ENCODE measurements at places on chromosomes 4 and X. TPM values are rescaled to one million over a fixed set of nuclear protein-coding genes. Genes with fewer than 3 reads are reported as not detected.

- peak; percentile 37 for DNase-seq
Measured at GRCh38 chr4:21451032-21451431, 497.5 kb downstream of the KCNIP4 start.

DNA sequence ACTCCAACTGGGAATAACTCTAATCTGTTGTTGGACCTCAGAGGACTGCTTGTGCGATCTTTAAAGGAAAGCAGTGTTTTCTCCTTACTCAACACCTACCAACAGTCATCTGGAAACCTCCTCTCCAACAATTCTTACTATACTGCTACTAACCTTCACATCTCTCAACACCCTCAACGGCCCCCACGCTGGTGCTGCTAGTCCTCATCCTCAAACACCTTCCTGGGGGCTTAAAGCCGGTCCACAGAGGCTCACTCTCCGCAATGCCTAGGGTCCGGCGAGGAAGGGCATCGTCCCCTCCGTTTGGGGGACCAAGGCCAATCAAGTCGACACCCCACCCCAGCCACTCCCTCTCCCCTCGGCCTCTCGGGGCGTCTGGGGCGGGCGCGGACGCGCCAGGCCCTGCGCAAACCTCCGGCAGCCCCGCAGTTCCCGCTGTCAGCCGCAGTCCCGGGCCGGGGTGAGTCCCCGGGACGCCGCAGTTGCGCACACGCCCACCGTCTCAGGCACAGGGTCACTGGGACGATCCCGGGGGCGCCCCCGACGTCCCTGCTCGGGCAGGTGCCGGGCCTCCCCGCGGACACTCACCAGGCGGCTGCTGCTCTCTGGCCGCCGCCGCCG lies 418 bp downstream of the TAB3 start:
- peak; percentile 11 for DNase-seq

GRCh38 chr4:183403961-183404360 lies 40.5 kb upstream of the CDKN2AIP start:
- DNase-seq = no peak

DNA sequence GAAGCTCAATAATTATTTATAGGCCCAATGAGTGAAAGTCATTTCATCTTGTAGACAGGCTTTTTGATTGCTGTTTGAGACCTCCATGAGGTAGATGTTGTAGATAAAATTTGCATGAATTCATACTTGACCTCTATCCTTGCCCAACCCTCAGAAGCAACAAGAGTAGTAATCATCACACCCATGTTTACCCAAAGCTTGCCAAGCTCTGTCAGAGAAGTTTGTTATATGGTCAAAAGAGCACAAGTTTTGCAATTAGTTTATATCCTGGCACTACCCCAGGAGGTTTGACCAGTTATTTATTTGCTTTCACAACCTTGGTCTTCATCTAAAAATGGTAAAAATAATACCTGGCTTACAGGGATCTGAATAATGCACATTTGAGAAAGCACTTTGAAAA lies 20.7 kb downstream of the ADH7 start:
- DNase-seq = no peak

DNA sequence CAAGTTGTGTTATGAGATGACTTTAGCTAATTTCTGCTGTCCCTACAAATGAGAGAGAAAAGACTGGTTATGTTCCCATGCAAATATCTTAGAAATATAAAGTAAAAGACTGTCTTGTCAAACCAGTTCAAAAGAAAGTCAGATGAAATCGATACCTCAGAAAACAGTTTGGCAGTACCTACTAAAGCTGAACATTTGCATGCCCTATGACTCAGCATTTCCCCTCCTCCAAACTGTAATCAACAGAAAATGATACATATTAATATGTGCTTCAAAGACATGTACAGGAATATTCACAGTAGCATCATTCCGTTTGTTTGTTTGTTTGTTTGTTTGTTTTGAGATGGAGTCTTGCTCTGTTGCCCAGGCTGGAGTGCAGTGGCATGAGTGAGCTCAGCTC lies 90.3 kb downstream of the ARX start:
- DNase-seq = no peak

GRCh38 chr4:160044693-160045092 lies 941.8 kb downstream of the RAPGEF2 start:
- no peak for DNase-seq

Gene CITED1
- total RNA-seq = not detected

All from Caki2 (cell line).